ENCODE measurements at places on chromosomes 16 and 17.
A peak's percentile ranks its signal among the peaks of the same experiment; 100 is the strongest.

GRCh38 chr17:81248649-81249048, 9.5 kb downstream of the NDUFAF8 start:
- no peak for DNase-seq

DNA sequence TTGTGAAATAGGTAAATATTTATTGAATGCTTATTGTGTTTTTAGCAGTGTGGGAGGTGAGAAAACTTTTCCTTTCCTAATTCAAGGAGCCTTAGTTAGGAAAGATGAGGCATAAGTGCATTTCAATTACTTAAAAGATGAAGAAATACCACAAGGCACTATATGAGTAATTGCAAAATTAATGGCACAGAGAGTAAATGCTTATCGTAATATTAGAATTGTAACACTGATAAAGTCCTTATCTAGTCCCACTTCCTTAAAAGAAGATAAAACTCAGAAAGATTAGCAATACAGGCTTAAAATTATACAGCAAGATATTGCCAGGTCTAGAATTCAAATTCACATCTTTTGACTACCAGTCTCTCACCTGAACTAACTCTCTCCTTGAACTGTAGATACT, 232.6 kb upstream of the TBX2 start:
- DNase-seq: no peak

DNA sequence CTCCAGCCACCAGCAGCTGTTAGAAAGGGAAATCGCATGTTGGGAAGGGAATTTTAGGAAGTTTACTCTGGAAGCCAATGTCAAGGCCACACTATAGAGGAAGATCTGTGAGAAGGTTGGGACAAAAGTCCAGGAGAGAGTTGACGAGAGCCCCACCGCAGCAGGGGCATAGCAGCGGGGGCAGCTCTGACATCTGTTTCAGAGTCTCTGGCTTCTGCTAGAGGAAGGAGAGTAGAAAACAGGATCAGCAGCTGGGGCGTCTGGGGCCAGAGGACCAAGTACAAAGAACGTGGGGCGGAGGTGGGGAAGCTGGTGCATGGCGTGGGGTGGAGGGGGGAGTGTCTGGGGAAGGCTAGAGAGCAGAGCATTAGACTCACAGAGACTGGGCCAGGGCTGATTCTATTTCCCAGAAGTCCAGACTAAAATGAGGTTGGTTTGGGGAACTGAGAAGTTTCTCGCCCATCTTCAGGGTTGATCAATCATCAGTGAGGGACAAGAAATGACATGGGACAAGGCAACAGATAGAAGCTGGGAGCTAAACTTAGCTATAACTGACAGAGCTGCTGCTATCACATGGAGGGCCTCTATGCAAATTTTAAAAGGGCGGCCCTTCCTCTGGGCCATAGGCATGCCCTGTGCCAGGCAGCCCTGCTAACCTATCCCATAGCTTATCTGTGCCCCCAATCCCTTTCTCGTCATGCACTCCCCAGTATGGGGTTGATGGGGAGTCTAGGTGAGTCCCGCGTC, 1.2 kb downstream of the RABEP2 start:
- DNase-seq: no peak

DNA sequence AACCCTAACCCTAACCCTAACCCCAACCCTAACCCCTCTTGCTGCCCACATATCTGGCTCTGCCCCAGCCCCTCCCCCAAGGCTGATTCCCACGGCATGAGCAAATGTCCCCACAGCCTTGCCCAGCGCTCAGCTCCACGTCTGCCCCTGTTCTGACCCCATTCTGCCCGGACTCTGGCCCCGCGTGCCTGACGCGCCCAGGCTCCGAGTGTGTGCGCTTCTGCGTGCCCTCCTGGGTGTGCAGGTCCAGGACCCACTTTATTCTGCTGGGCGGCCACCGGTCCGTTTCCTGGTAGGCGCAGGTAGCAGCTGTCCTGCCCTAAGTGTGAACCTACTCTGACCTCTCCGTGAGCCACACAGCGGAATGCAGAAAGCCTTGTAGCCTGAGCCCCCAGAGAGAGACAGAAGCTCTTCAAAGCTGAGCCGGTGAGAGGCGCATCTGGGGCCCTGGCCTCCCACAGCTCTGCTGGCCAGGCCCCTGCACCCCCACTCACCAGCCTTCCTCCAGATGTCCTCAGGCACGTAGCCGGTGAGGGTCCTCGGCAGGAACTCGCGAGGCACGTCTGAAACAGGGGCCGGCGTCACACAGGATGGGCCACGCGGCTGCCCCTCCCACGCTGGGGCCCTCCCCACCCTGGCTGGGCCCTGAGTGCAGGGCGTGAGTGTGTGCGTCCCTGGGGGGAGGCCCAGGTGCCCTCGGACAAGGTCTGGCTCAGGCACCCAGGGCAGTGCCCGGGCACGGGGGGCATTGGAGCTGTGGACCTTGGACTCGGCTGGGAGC, 14.0 kb upstream of the PABPN1L start:
- DNase-seq: no peak

GRCh38 chr17:78904371-78904770, 1.4 kb upstream of the CEP295NL start:
- DNase-seq: no peak

DNA sequence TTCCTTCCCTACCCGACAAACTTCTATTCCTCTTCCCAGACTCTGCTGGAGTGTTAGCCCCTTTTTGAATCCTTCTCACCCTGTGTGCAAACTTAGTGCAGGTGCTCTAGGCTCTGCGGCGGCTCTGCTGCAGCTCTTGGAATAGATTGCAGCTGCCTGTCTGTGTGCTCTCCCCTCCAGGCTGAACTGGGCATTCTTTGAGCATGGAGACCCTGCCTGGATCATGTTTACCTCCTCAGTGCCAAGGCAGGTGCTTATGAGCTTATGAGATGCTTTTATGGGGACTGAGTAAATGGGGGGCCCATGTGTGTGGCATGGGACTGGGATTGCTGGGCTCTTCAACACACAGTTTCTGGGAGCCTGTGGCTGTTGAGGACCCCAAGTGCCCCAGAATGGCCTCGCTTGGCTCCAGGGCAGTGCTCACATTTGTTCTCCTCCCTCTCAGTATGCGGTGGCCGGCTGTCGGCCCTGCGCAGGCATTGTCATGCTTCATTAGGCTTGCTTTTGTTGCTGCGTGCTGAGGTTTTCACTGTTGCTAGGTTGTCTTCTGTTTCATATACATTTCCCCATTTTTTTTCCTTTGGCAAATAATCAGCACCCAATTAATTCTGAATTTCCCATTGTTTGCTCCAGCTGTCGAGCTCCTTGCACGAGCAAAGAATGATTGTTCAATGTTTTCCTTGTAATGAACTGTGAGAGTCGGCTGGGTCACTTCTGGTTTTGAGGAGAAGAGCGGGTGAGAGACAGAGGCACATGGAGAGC, 185.5 kb upstream of the NLRP1 start:
- DNase-seq: no peak

DNA sequence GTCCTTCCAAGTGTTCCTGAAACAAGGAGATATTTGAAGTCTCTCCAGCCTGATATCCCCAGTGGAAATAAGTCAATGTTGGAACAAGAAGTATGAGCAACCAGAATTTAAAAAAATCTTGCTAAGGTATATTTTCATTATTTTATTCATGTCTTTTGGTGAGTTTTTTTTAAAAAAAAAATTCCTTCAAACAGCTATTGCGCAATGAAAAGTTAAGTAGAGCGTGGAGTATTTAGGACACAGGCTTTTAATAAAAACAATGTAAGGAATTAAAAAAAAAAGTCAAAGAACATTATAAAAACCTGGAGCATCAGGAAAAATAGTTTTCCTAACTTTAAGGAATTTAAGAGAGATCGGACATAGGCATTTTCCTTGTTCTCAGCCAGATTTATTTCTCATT, 940.4 kb downstream of the KCNJ2 start:
- no peak for DNase-seq

GRCh38 chr17:3029213-3029913, 34.0 kb downstream of the OR1D5 start:
- DNase-seq: no peak

- no peak for DNase-seq
These were observed 128.2 kb downstream of the ZNF778 start for GRCh38 chr16:89345642-89346150.

- no peak for DNase-seq
These were observed 35.1 kb upstream of the CREBBP start for GRCh38 chr16:3915426-3916260.

- no peak for DNase-seq
These were observed 53.4 kb downstream of the GRB2 start for GRCh38 chr17:75352079-75352569.

- DNase-seq: no peak
These were observed 22.7 kb upstream of the PPM1D start for GRCh38 chr17:60577147-60577915.

- no peak for DNase-seq
These were observed 45.2 kb upstream of the CHMP6 start for GRCh38 chr17:80946449-80946848.

DNA sequence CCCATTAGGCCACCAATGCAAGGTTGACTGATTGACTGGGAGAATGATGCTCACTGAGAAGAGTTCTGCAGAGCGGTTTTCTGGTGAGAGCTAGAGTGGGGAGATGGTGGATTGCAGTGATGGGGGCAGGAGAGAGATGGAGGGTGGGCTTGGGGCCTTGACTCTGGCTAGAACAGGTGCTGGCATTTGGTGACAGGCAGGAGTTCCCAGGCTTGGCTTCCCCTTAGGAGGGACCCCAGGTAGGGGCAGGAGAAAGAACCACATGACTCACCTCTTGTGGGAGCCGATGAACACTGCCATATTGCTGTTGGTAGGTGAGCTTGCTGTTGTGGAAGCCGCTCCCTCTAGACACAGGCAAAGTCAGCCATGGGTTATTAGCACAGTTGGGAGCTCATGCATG, 8.0 kb downstream of the CD300LB start:
- DNase-seq: no peak

DNA sequence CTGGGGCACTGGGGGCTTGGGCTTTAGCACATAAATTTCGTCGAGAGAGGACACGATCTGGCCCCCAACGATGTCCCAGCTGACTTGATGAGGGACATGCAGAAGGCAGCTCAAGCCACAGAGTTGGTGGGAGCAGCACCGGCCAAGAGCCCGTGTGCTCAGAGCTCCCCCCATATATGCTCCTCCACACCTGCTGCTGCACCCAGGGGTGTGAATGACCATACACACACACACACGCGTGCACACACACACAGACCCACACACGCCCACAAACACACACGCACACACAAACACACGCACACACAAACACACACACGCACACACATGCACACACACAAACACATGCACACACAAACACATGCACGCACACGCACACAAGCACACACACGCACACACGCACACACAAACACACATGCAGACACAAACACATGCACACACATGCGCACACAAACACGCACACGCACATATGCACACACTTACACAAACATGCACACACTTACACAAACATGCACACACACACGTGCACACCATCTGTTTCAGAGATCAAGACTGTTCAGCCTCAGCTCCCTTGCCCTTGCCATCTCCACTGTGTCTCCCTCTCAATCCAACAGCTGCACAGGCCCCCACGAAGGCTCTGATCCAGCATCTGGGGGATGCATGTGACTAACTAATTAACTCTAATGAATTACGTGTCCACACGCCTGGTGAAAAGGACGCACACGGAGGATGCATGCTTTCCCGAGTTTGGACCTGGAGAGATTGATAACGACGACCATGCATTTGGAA, 85.6 kb upstream of the TNRC6C start:
- DNase-seq: no peak

DNA sequence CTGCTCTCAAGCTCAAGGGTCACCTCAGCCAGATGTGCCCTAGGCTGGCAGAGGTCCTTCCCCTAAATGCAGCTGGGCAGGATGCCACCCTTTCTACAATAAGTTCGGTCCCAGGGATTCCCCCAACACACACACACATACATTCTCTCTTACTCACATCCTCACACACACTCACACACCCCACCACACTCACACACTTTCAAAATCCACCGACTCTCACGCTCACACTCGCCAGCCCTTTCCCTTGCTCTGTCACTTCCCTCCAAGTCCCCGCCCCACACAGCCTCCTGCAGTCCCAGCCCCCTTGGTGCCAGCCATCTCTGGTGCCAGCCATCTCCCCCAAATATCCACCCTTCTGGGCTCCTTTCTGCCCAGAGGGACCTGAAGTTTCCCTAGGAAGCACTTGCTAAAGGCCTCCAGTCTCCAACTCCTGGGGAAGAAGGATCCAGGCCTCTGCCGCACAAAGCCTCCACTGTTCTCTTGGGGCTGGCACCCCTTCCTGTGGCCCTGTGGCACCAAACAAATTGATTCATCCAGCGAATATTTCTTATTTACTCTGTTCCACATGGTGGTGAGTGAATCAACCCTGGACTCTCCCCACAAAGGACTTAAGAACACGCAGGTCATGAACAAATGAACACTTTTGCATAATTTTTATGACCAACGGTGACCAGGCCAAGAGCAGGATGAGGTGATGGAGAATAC, 3.8 kb upstream of the USP36 start:
- DNase-seq: no peak

- no peak for DNase-seq
These were observed 481 bp downstream of the PDK2 start for GRCh38 chr17:50095626-50096037.

DNA sequence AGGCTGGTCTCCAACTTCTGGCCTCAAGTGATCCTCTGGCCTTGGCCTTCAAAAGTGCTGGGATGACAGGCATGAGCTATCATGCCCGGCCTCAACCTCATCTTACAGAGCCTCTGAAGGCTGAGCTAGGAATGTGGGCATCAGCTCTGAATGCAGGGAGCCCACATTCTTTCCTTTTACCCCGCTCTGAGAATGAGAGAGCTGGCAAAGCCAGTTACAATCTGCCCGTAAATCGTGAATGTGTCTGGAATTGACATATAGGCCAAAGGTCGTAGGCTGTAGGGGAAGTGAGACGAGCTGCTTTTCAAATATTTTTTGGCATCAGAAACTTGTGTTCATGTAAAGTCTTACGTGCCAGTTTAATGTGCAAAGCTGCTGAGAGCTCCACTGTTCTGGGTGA, 4.5 kb downstream of the TMEM238L start:
- no peak for DNase-seq

- no peak for DNase-seq
These were observed 462.6 kb upstream of the MAF start for GRCh38 chr16:80063031-80063712.

DNA sequence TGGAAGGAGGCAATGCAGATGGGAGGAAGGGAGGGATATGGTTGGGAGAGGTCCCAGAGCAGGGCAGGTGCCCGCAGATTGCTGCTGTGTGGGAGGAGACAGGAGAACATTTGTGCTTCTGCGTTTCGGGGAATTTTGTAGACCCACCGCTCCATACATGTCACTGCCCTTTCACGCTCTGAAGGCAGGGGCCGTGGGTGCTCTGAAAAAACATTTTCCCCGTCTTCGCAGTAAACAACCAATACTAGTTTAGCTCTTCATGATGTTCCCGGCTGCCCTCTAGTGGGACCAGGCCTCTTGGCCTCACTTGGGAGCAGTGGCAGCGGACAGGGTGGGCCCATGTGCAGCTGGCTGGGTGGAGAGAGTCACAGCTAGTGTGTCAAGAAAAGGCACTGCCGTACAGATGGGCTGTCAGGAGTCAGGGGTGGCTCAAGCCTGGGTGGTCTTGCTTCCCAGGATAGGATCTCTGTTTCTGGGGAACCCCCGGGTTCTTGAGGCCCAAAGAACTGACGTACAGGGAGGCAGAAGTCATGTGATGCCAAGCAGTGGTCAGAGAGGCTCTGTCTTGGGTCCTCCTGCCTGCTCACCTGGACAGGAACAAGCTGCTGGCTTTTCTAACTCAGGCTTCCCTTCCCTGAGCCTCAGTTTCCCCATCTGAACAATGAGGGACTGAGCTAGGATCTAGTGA, 46.5 kb upstream of the CPNE2 start:
- DNase-seq: peak; percentile 35

GRCh38 chr16:4609200-4610010, 5.3 kb downstream of the UBALD1 start:
- DNase-seq: no peak
